ENCODE measurements at places on chromosomes 4 and X.

DNA sequence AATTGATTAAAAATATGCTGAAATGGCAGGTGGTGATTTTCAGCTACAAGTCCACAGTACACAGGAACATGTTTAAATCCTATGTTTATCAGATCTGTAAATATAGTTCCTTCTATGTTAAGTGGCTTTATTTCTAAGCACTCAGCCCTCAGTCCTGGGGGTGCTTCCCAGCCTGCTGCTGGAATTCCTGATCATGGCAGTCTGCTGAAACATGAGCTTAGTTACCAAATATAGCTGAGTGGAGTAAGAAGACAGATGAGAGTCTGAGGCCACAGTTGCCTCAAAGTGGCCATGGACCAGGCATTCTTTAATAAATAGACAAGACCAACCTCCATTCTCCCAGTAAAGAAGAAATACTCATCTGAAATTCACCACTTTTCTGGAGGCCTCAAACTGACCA, 17.1 kb upstream of the DDX60 start:
- H3K27ac ChIP-seq = no peak overlapping the region
- H3K27me3 ChIP-seq = no peaks in the 10 kb centered on the region
- H3K4me3 ChIP-seq = no peak overlapping the region
- no peaks in the 10 kb centered on the region for H3K36me3 ChIP-seq
- DNase-seq = no peak

DNA sequence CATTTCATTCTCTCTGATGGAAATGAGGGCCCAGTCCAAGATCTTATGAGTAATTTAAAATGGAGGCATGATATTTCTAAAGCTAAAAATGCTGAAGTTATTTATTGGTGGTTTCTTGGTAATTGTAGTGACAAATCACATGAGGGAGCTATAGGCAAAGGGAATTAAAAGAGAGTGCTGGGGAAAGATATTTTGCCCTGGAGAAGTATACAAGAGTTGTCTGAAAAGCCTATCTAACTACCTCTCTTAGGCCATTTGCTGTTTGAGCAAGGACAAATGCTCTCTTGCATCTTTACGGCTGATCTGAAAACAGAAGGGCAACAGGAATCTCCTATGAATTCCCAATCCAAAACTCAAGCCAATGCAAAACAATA, 89.4 kb downstream of the FMR1NB start:
- H3K4me1 ChIP-seq = no peaks in the 10 kb centered on the region
- no peaks in the 10 kb centered on the region for H3K36me3 ChIP-seq
- no peak overlapping the region for H3K4me3 ChIP-seq
- DNase-seq = no peak

- H3K4me1 ChIP-seq = no peaks in the 10 kb centered on the region
- no peak for DNase-seq
- H3K27ac ChIP-seq = no peak overlapping the region
- no peak overlapping the region for H3K4me3 ChIP-seq
- H3K27me3 ChIP-seq = no peaks in the 10 kb centered on the region
Observed at GRCh38 chrX:65607070-65607742, 60.2 kb upstream of the MSN start.

DNA sequence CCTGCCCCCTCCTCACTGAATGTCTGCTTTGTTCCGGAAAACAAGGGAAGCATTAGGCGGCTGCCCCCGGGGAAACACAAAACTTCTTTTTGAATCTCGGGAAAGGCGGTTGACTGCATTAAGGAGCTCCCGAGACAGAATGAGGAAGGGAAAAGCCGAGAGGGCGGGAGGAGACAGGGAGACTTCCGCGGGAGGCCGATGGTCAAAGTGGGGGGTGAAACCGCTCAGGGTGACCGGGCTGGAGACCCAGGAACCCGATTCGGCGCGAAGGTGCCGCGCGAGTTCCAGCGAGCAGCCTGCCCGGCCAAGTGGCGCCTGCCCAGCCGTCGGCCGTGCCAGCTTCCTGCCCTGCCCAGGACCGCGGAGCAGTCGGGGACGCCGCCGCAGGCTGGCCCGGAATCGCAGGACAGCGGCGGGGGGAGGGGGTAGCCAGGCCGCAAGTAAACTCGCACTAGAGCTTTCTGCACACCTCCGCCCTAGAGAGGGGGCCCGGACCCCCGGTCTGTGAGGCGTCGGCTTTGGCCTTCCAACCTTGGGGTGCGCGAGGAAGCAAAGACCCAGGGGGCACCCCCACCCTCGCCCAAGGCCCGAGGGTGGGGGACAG, 55.1 kb upstream of the BCOR start:
- no peak for DNase-seq
- H3K27me3 ChIP-seq = peaks cover 44% of the 10 kb centered on the region
- no peak overlapping the region for H3K27ac ChIP-seq
- H3K4me3 ChIP-seq = peak overlapping the region; percentile 86
- H3K36me3 ChIP-seq = no peaks in the 10 kb centered on the region
- peaks cover 27% of the 10 kb centered on the region for H3K4me1 ChIP-seq

DNA sequence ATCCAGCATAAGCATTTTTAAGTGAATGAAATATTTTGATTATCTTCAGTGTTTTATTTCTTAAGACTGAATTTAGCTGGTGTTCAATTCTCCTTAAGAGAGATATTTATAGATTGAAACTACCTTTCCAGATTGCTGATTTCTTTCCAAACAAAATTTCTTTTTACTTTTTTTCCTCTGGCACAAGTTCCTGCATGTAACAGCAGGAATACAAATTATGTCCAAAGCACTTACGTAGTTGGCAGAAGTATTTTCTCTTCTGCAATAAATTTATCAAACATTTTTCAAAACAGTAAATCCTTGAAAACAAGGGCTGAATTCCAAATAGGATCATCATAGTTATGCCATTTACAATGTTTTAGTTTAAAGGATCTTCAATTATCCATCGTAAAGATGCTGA, 412.6 kb downstream of the IQCM start:
- no peak overlapping the region for H3K27ac ChIP-seq
- no peak for DNase-seq
- no peak overlapping the region for H3K4me3 ChIP-seq
- no peaks in the 10 kb centered on the region for H3K36me3 ChIP-seq

DNA sequence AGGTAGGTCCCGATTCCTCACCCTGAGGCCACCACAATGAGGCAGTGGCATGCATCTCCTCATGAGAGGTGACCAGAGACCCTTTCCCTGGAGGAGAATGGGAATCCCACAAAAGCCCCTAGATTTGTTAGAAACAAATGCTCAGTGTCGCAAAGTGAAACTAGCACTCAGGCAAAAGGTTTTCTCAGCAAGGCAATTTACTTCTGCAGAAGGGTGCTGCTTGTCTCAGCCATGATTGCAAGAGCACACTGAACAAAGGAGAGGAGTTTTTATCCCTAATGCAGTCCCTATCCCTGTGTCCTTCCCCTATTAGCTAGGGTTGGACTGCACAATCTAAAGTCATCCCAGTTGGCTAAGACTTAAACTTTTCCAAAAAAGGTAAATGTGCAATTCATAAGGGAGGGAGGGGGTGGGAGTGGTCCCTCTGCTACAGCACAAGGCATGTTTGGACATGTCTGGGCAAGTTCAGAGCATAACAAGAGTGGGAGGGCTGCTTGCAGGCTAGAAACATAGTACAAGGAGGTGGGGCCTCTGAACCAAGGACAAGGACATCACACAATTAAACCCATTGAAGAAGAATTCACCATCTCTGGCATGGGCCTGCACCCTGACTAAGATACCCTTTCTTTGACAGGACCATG, 185.3 kb downstream of the CCNG2 start:
- no peaks in the 10 kb centered on the region for H3K4me1 ChIP-seq
- H3K27me3 ChIP-seq = no peaks in the 10 kb centered on the region
- H3K36me3 ChIP-seq = no peaks in the 10 kb centered on the region
- no peak overlapping the region for H3K4me3 ChIP-seq
- DNase-seq = no peak

- no peaks in the 10 kb centered on the region for H3K27me3 ChIP-seq
- H3K27ac ChIP-seq = no peak overlapping the region
- no peak overlapping the region for H3K4me3 ChIP-seq
- DNase-seq = no peak
- H3K4me1 ChIP-seq = no peaks in the 10 kb centered on the region
Observed at GRCh38 chr4:77826275-77826674, 7.1 kb upstream of the CNOT6L start.

GRCh38 chrX:136780763-136781162, at the start of gene ARHGEF6:
TSS of gene ARHGEF6 (minus strand) at chrX:136780932. CDS start at chrX:136780882, 50 bp downstream.
- H3K4me1 ChIP-seq = no peaks in the 10 kb centered on the region
- no peak for DNase-seq
- no peaks in the 10 kb centered on the region for H3K36me3 ChIP-seq
- no peak within 1 kb of the TSS for H3K27ac ChIP-seq
- H3K27me3 ChIP-seq = no peaks in the 10 kb centered on the region

- no peak for DNase-seq
- H3K4me3 ChIP-seq = peak overlapping the region; percentile 40
- no peaks in the 10 kb centered on the region for H3K27me3 ChIP-seq
- H3K27ac ChIP-seq = no peak overlapping the region
- no peaks in the 10 kb centered on the region for H3K36me3 ChIP-seq
Observed at GRCh38 chr4:78939667-78940008, 400 bp upstream of the PAQR3 start.

DNA sequence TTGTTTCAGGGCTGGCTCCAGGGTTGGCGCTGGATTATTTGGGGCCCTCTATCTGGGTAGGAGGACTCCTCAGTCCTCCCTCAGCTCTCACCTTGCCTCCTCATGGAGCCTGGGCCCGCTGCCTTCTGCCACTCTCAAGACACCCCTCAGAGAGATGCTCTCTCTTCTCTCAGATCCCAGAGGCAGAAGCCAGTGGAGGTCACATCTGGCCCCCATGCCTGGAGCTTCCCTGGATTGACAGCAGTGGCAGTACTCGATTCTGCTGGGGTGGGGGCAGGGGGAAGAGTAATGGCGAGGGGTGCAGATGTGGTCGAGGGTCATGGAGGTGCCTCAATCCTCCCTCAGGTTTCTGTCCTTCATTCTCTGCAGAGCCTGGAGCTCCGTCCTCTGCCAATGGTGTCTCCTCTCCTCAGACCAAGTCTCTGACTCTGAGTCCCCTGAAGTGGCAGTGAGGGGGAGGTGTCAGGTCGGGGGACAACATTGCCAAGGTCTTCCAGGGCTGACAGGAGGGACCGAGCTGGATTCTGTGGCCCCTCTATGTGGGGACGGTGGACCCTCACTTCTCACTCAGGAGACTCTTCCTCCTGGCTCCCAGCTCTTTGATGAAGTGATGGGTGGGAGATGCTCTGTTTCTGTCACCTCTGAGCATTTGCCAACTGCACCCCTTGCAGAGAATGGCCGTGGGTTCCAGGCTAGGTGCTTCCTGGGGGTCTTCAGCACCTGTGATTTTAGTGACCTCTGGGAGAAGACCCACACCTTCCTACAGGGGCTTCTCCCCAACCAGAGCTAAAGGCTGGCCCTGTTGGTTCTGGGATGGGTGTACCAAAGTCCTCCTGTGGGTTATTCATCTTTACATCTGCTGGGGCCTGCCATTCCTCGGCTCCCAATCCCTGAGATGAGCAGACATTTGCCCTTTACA, 10.9 kb upstream of the HSFX1 start:
- no peaks in the 10 kb centered on the region for H3K4me1 ChIP-seq
- no peaks in the 10 kb centered on the region for H3K27me3 ChIP-seq
- H3K36me3 ChIP-seq = no peaks in the 10 kb centered on the region
- H3K27ac ChIP-seq = no peak overlapping the region

DNA sequence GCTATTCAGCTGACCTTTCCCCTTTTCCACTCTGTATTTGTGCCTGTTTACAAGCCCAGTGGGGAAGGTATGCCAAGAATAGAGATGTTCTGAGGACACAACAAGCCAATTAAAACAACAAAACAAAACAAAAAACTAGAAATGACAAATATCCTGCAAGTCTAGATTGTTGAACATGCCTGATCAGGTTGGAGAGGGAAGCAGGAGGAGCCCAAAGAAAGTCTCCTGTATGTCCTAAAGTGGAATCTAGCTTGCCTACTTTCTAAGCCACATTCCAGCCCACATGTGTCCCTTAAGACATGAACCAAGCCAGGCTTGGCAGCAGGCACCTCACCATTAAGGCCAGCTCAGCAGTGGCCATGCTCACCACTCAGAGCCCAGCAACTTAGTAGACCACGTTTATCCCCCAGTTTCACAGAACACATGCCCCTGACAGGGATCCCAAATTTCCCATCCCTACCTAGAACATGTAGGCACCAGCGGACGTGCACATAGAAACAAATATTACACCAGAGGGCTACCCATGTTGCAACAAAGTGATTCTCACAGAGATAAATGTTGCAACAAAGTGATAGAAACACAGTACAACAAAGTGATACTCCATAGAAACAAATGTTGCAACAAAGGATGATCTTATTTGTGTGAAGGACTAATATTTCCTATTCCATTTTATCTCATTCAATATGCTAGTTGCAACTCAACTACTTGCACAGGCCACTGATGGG, 48.3 kb downstream of the CD99L2 start:
- H3K27ac ChIP-seq = no peak overlapping the region
- no peak overlapping the region for H3K4me3 ChIP-seq
- no peaks in the 10 kb centered on the region for H3K36me3 ChIP-seq
- no peaks in the 10 kb centered on the region for H3K27me3 ChIP-seq
- H3K4me1 ChIP-seq = peaks cover 3% of the 10 kb centered on the region
- DNase-seq = no peak

GRCh38 chr4:83677656-83678055, 141.7 kb downstream of the GPAT3 start:
- no peak for DNase-seq
- H3K36me3 ChIP-seq = no peaks in the 10 kb centered on the region
- H3K27me3 ChIP-seq = no peaks in the 10 kb centered on the region
- H3K27ac ChIP-seq = no peak overlapping the region
- no peak overlapping the region for H3K4me3 ChIP-seq

- H3K27ac ChIP-seq = no peak overlapping the region
- no peak for DNase-seq
Observed at GRCh38 chr4:184802697-184803015, 23.1 kb downstream of the ACSL1 start.

DNA sequence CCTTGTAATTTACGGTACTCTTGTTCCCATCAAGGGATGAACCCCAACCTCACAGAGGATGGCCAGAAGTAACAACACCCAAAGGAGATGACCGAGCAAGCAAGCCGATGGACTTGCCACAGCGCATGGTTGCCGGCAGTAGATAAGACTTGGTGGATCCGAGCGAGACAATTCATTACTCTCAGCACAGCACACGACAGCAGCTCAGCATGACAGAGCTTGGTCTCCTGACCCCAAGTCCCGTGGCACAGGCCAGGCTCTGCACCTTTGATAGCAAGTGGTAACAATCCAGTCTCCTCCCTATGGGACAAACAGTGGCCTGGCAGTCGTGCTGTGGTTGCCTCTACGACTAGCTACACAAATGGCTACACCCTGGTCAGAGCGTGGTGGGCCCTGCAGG, 26.3 kb downstream of the RWDD4 start:
- no peaks in the 10 kb centered on the region for H3K27me3 ChIP-seq
- H3K36me3 ChIP-seq = no peaks in the 10 kb centered on the region
- no peak for DNase-seq
- H3K27ac ChIP-seq = no peak overlapping the region

All from H1 (cell line).